ENCODE measurements at places on chromosomes 1 and 21. TPM values are rescaled to one million over a fixed set of nuclear protein-coding genes. Genes with fewer than 3 reads are reported as not detected.

DNA sequence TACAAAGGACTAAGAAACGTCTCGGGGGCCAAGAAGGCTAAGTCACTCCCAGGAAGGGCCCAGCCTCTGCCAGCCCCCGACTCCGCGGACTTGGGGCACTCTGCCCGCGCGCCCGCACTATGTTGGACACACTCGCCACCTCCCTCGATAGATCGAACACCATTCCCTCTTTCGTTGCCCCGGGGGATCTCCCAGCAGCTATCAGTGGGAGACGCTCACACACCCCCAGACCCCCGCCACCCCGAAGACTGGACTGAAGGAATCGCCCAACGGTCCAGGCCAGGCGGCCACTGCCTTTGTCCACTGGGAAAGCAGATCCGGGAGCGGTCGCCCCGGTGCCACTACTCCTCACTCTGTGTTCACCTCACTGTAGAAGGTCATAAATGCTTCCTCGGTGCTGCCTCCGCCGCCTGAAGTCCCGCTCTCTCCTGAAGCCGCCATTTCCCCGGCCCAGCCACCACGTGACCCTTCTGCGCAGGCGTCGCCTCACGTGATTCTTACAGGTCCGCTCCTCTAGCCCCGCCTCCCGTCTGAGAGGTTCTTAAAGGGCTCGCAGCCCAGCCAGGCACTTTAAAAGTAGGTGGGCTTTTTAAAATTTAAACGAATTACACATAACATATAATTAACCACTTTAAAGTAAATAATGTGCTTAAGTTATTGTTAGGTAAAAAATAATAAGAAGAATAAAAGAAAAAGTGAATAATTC, at the start of gene DNAJC8:
Gene DNAJC8, minus strand, starts transcription at position 472 of the 706 bp plus-strand sequence. Its CDS starts 31 bp downstream, at position 441.
- DNase-seq = peak; percentile 82

GRCh38 chr1:230010603-230011332, 56.3 kb upstream of the GALNT2 start:
- DNase-seq = no peak

- no peak for DNase-seq
Observed at GRCh38 chr1:232273011-232273410, 356.9 kb downstream of the SIPA1L2 start.

Gene CLDN17
- polyA plus RNA-seq = not detected

Gene C1orf141
- polyA plus RNA-seq = not detected

Gene KDF1
- polyA plus RNA-seq = 9.2 TPM

Data from right lung (tissue), 10 donors.